H54 (cell line): ENCODE measurements at places on chromosomes 5 and 9.

DNA sequence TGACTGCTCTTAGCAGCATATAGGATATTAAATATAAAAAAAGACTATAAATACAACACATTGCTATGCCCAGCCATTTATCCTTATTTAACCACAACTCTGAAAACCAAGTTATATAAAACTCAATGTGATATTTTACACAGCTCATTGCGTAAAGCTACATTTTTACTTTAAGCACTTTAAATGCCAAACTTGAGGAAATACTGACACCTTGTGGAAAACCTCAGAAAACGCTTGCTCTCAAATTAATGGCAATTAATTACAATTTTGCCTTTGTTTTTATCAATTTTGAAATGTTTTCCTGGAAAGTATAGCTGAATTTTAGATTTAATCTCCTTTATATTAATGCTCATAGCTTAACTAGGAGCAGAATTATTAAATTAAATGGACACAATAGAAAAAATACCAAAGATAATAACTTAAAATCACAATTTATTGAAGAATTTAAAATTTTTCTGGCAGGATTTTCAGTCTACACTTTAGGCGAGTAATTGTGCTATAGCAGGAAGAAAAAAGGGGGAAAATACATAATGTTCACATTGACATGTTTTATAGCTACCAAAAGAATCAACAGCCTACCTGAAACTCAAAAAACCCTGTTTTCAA lies 25.2 kb upstream of the PLAC8L1 start:
- no peak for DNase-seq

- DNase-seq, result no peak
These were observed 53.7 kb downstream of the TLE1 start for GRCh38 chr9:81635521-81636254.

DNA sequence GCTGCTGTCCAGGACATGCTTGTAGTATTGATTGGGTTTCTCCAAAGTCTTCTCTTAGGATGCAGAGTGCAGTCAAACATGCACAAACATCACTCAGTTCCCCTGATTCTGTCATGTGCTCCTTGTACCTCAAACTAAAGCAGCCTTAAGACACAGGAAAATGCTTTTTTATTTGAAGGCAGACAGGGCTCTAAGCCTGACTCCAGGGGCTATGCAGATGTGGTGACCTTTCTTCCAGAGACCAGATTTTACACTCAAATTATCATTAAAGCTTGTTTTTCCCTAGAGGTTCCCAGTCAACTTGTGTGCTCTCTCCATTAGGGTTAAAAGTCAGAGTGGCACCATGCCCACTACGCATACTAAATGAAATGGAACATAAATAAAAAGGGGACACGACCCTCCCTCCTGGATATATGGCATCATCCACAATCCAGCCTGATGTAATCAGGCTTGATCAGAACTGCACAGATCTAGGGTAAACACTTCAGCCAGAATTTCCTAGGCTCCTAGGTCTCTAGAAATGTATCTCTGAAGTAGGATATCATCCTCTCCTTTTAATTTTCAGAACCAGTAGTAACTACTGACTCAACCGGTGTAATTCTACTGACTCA lies 771.1 kb downstream of the NR2F1-AS1 start:
- no peak for DNase-seq

GRCh38 chr5:172908662-172909061 lies 50.6 kb upstream of the RPL26L1 start:
- no peak for DNase-seq

DNA sequence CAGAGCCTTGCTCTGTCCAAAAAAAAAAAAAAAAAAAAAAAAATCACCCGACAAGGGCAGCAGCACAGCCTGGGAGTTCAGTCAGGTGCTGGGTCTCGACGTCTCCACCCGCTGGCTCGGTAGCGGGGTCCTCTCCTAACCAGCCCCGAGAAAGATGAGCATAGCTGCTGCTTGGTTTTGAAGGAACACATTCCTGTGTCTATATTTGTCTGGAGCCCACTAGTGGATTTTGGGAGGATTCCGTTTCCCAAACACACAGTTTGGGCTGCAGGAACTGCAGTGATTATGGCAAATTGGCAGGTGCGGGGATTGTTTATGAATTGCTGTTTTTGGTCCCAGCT lies 1.2 kb downstream of the OTULINL start:
- no peak for DNase-seq

DNA sequence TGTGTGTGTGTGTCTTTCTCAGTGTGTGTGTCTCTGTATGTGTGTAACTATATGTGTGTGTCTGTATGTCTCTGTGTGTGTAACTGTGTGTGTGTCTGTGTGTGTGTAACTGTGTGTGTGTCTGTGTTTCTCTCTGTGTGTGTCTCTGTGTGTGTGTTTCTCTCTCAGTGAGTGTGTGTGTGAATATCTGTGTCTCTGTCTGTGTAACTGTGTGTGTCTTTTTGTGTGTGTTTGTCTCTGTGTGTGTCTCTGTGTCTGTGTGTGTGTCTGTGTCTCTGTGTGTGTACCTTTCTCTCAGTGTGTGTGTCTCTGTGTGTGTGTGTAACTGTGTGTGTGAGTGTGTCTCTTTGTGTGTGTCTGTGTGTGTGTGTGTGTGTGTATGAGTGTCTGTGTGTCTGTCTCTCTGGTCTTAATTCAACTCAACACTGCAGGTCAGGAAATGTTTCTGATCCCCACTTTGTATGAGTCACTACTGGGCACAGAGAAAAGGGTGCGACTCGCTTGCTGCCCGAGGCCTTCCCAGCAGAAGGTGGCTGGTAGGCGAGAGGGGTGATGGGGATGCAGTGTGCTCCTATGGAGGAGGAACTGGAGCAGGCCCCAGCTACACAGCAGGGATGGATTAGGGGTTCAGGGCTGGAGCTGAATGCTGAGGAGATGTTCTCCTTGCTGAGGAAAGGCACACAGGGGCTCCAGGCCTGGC lies 52.1 kb downstream of the NSG2 start:
- DNase-seq, result peak; percentile 47

GRCh38 chr9:69829484-69829883 lies 8.9 kb downstream of the CFAP95 start:
- no peak for DNase-seq

DNA sequence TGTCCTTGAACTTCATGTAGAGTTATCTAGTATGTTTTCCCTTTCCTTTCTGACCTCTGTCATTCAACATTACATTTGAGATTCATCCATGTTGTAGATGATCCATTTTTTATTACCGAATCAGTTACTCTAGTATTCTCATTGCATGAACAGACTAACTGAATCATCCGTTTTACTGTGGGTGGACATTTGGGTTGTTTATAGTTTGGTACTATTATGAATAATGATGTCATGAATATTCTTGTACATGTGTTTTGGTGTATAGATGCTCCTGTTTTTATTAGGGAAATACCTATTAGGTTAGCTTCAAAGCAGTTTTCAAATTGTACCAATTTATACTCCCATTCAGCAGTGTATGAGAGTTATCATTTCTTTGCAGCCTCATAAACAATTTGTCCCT lies 94.3 kb upstream of the NIPAL4 start:
- no peak for DNase-seq

GRCh38 chr9:136439481-136440408 lies at the start of gene INPP5E:
Gene INPP5E (minus strand): TSS chr9:136439845. CDS start chr9:136439419, 426 bp downstream.
- peak; percentile 98 for DNase-seq

GRCh38 chr9:130532426-130533080 lies 46.8 kb upstream of the FUBP3 start:
- no peak for DNase-seq

- no peak for DNase-seq
These were observed 40.8 kb upstream of the GLRX start for GRCh38 chr5:95863383-95863757.

- DNase-seq, result no peak
These were observed 50.7 kb downstream of the AK8 start for GRCh38 chr9:132827366-132827765.

- DNase-seq, result no peak
These were observed 7.3 kb downstream of the CCDC112 start for GRCh38 chr5:115289104-115289503.

DNA sequence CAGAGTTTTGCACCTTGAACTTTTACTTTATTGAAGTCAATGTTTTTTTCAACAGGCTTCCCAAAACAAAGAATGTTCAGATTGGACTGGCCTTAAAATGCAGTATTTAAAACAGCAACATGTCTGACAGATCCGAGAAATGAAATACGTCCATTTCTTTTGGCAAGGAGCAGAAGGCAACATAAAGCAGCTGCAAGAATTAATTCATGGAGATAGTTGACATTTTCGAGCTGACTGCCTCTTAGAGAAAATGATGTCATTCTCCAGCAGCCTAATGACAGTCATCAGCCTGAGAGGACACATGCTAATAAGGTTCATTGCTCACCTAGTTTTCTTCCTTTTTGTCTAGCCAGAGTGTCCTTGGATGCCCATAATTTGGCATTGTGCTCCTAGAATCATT lies 232.2 kb upstream of the SEMA6A start:
- DNase-seq, result no peak

GRCh38 chr5:172772112-172772906 lies 1.3 kb upstream of the DUSP1 start:
- no peak for DNase-seq

DNA sequence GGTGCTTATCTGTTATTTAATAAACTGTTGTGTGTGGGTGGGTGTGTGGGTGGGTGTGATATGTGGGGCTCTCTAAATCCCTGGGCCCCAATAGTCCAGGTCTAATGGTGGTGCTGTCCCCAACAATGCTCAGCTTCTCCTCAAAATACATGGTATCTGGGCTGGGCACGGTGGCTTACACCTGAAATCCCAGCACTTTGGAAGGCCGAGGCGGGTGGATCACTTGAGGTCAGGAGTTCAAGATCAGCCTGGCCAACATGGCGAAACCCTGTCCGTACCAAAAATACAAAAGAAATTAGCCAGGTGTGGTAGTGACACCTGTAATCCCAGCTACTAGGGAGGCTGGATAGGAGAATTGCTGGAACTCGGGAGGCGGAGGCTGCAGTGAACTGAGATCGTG lies 4.5 kb upstream of the ORM1 start:
- no peak for DNase-seq

- no peak for DNase-seq
These were observed 139.1 kb upstream of the PPP2R2B start for GRCh38 chr5:147017621-147018020.

DNA sequence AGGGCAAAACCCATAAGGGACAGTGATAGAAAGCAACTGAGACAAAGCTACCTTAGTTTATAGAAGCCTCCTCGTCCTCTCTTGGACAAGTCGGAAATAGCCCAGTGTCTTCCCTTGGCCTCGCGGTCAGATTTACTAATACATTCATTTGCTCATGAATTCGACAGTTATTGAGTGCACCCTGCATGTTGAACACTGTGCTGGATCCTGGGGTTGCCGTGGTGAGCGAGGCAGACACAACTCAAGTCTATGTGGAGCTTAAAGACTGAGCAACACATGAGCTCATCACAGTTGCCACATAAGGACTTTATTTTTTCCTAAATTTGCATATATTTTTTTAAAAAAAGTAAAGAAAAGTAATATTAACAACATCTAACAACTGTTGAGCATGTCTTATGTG lies 411.1 kb upstream of the ITGA1 start:
- no peak for DNase-seq

GRCh38 chr9:134165357-134166315 lies 1.3 kb upstream of the RNU6ATAC start:
- DNase-seq, result no peak

- no peak for DNase-seq
These were observed 219.1 kb downstream of the FANCC start for GRCh38 chr9:95098391-95098921.

DNA sequence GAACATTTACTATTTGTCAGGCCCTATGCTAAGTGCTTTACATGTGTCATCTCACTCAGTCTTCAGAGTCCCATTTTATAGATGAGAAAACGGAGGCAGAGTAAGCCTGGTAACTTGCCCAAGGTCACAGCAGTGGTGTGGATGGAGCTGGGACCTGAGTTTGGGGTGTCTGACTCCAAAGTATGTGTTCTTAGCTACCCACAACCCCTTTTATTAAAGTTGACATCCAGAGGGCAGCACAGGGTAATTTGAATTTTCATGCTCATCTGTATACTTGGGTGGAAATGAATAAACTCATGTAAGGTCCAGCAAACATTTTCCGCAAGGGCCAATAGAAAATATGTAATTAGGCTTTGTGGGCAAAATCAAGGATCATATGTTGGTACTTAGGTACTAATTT lies 93.4 kb upstream of the SLC25A48 start:
- DNase-seq, result no peak

DNA sequence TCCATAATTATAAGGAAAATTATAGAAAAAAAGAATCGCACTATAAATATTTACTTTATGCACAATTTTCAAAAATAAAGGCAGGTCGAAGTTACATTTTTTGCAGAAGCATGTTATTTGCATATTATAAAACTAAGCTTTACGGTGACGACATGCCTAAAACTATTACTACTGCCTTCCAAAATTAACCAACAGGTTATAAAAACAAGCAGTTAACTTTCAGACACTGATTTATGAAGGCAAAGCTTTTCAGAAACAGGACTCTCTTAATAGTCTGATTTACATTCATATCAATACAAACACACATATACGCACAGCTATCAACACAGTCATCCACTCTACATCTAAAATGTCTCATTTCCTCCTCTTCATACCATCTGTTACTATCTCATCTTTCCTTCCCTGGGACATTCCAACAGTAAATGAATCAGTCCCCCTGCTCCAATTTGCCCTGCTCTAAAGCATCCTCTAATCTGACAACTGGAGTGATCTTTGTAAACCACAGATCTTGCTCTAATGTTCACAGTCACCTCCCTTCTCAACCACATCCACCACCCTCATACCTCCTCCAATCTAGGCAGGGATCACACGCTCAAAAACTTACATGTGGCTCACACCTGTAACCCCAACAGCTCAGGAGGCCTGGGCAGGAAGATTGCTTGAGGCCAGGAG lies 21.6 kb downstream of the FBXW11 start:
- DNase-seq, result peak; percentile 31

DNA sequence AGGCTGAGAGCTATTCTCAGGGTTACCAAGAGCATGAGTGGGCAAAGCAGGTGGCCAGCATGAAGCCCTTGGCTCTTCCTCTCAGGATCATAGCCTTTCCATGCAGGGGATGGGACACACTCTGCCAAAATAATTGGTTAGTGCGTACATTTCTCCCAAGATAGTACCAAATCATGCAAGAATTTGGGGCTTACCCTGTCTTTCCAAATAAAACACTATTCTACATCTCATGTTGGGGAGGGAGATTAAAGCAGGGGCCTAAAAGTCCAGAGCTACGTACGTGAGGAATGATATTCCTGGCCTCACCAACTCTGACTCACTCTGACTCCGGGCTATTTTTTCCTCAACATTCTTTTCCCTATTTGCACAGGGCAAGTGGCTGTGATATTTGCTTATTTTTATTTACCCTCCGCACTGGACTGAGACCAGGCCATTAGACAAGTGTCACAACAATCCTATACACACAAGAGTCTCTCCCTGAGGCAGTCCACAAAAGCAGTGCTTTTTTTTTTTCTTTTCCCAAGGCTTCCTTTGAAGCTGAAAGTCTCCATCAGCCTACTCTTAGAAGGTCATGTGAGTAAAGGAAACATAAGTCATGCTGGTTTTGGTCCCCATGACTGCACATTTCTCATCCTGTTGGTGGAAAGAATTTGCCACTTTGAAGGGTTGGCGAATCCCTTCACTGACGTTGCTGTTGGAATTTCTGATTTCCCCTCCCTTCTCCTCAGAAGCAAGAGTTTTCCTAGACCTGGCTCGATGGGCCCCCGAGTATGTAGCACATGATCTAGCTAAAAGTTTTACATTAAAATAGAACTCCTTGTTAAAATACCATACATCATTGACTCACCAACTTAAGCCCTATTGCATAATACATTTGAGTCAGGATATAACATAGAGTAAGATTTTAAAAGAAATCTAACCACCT lies 40.0 kb downstream of the TMEM252 start:
- peak; percentile 9 for DNase-seq
